ENCODE measurements at places on chromosomes 12 and 14.

DNA sequence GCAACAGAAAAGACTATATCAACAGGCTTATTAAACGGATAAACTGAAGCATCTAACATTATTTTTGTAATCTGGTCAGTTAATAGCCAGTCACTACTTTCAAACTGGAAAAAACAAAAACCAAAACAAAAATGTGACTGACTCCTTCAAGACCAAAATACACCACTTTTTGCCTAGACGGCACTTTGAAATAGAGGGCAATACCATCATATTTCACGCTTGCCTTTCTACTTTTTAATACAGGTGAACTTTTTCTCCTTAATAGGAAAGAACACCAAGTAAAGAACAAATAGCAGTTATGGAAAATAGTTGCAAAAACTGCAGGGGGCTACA is 550 bp upstream of the NUP107 start:
- no peak for DNase-seq

DNA sequence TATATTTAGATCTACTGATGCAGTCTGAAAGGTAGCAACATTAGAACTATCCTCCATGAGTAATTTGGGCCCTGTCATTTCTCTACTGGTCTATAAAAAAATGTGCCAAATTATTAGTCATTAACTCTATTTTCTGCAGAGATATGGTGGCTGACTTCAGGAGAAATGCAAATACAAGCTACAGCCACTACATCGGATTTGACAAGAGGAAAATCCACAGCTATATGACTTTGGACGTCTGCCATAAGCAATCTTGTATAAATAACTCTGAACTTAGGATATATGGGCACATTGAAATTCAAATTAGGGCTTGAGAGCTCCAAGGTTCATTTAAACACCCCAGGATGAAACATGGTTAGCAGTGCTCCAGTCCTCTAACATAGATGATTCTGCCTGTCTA is 983.0 kb upstream of the LRFN5 start:
- DNase-seq: no peak

- DNase-seq: no peak
Observed at GRCh38 chr14:24774187-24774915, 140.4 kb upstream of the GZMB start.

DNA sequence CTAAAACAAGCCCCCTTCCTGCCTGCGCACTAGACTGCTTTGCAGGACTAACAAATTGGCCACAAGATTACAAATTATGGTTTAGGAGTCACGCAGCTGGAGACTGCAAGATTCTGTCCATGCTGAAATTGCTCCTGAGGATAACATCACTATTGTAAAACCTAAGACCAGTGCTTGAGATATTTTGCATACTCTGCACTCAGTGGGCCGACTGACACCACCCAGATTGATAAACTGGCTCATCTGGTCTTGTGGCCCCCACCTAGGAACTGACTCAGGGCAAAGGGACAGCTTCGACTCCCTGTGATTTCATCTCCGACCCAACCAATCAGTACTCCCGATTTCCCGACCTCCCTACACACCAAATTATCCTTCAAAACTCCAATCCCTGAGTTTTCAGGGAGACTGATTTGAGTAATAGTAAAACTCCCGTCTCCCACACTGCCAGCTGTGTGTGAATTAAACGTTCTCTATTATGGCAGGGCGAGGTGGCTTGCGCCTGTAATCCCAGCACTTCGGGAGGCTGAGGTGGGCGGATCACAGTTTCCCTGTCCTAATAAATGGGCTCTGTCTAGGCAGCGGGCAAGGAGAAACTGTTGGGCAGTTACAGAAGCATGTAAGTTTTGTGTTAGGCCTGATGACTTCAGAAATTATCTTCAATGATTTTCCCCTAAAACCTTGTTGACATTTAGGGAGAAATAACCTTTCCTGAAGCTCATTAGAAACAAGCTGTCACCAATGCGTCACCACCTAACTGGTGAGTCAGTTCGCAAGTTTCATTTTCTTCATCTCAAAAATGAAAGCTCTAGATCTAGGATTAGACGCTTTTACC is 5.3 kb upstream of the UBC start:
- DNase-seq: no peak
